ENCODE measurements at places on chromosomes 4 and X.

DNA sequence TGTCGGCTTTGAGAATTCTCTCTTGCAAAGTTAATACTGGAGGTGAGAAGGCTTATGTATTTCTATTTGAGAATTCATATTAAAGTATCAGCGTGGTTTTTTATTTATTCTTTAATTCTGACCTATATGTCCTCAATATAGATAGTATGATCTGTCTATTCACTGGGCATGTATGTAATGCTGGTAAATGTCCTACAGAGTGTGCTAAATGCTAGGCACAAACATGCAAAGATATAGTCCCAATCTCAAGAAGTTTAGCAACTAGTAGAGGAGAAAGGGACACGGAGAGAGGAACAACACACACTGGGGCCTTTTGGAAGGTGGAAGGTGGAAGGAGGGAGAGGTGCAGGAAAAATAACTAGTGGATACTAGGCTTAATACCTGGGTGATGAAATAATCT lies 11.0 kb upstream of the BMPR1B start:
- no peak for DNase-seq

- DNase-seq, result no peak
These were observed 33.3 kb upstream of the CXCL6 start for GRCh38 chr4:73803213-73803612.

DNA sequence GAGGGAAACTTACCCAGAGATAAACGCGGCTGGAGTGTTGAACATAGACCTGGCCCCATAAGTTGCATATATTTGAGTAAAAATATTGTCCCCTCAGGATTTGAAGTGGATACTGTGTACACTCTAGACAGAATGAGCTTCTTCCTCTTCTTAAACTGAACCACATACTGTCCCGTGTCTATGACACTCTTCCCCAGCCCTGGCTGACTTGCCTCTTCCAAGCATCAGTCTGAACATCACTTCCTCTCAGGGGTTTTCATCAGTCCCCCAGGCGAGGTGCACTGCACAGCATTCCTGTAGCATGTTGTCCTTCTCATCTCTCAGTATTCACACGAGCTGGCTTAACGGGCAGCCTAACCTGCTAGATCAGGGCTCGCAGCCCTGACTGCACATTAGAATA lies 80.5 kb upstream of the TMEM150C start:
- DNase-seq, result no peak

DNA sequence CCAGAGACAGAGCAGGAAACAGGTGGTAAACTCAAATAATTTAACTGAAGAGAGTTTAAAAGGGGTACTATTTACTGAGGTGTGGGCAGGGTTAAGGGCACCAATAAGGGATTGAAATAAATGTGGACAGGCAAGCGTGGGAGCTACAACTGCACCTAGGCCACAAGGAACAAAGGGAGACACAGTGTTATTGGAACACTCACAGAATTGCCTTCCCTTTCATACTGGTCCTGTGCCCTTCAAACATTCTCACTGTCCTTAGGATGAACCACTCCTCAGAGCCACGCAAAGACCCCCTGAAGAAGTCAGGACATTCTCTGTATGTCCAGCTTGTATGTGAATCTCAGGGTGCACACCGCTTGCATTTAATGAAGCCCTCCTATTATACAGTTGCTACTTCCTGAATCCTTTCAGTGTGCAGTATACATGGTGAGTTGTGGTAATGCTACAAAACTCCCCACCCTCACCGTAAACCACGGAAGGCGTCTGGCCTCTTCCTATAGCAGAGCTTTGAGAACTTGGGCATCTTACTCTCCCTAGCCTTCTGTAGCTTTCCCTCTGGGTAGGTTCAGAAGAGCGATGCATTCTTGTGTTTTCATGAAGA lies 9.6 kb upstream of the MRPL1 start:
- DNase-seq, result peak; percentile 68

- no peak for DNase-seq
These were observed 2.3 kb downstream of the MANBA start for GRCh38 chr4:102758241-102759160.

Measured in stimulated activated CD4-positive, alpha-beta T cell treated with anti-CD3 and anti-CD28 coated beads, Interleukin-4, amount 100 ng/mL, for 24 hours (primary cell).